ENCODE measurements at places on chromosomes 12 and 14.

DNA sequence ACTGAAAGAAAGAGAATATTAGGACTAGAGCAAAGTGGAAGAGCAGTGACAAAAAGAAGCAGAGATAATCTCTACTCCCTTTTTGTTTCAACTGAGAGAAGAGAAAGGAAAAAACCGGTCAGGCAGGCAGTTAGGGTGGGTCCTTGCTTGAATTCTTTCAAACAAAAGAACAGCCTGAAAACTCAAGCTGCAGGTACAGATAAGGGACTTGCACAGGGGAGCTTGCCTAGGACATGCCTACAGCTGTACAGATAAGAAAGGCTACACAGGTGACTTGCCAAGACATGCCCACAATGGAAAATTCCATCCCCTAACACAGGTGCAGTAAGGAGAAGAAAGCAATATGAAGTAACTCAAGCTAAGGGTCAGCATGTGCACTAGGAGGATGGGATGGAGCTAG, 532.2 kb upstream of the MIS18BP1 start:
- no peak for DNase-seq

DNA sequence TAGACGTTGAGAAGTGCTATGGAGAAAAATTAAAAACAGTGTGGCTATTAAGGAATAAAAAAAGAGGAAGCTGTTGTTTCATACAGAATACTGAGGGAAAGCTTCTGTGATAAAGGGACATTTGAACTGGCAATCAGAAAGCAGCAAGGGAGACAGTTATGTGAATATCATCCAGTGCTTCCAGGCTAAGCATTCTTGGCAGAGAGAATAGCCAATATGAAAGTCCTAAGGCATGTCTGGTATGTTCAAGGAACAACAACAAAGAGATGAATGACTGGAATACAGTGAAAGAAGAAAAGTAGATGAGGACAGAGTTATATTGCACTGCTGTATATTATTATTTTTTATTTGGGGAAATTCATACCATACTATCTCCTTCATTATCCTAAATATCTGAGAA, 23.9 kb downstream of the SCAF11 start:
- DNase-seq, result no peak

GRCh38 chr12:43540470-43540869, 11.5 kb downstream of the ADAMTS20 start:
- DNase-seq, result no peak

DNA sequence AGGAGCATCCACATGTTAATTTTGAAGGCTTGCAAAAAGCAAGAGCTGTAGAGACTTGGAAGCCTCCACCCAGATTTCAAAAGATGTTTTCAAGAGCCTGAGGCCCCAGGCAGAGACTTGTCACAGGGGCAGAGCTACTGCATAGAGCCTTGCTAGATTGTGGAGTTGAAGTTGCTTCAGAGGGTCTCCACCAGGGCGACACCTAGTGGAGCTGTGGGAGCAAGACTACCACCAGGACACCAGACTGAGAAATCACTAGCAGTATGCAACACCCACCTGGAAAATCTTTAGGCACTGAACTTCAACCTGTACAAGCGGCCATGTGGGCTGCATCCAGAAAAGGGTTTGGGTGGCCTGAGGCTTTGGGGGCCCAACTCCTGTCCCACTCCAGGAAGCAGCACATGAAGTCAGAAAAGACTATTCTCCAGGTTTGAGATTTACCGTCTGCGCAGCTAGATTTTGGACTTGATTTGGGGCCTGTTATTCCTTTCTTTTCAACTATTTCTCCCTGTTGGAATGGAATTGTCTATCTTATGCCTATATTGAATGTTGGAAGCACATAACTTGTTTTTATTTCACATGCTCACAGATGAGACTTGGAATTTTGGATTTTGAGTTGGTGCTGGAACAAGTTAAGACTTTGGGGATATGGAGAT, 508.6 kb downstream of the FLRT2 start:
- no peak for DNase-seq

GRCh38 chr14:79473651-79474050, 737.7 kb downstream of the DIO2 start:
- DNase-seq, result no peak

DNA sequence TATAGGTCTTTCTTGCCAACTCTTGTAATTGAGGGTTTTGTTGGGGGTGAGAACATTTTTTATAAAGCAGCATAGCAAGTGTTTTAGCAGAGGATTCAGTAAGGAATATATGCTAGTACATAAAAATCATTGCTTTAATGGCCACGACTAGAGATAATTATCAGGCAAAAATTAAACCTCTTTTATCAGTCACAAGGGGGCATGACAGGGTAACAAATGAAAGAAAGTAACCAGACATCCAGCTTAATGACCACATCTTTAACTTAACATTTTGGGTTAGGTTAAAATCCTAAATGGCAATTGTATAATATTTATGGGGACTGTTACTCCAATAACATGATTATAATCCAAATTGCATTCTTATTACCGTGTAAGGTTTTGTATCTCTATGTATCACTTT, 119.6 kb downstream of the LRRIQ1 start:
- no peak for DNase-seq

GRCh38 chr12:88241862-88242570, 99.9 kb downstream of the TMTC3 start:
- no peak for DNase-seq

DNA sequence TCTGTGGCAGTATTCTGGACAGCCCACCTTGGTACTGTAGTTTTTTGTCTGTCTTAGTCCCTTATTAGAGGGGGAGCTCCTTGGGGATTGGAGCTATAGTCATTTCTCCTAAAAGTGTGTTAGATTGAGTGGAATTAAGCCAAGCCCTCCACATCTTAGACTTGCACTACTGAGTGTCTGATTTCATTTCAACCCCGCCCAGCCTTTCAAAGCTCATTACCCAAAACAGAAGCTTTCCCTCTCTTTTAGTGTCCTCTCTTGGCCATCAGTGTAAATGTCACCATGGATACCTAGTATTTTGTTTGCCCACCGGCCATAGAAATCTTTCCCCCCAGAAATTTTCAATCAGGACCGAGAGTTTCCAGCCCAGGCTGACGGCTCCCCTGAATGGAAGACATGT, 74.5 kb downstream of the LRRC74A start:
- no peak for DNase-seq

GRCh38 chr12:62750941-62751809, 183.8 kb downstream of the PPM1H start:
- no peak for DNase-seq

DNA sequence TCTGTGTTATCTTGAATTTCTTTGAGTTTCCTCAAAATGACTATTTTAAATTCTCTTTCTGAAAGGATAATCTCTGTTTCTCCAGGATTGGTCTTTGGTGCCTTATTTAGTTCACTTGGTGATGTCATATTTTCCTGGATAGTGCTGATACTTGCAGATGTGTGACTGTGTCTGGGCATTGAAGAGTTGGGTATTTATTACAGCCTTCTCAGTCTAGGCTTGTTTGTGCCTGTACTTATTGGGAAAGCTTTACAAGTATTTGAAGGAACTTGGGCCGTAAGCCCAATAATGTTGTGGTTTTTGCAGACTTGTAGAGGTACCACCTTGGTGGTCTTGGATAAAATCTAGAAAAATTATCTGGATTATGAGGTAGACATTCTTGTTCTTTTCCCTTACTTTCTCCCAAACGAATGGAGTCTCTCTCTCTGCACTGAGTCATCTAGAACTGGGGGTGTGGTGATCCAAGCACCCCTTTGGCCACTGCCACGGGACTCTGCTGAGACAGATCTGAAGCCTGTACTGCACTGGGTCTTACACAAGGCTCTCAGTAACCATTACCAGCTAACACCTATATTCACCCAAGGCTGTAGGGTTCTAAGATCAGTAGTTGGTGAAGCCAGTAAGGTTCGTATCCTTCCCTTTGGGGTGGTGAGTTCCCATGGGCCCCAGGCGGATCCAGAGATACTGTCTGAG, 703.7 kb upstream of the MGAT4C start:
- DNase-seq, result no peak

- DNase-seq, result no peak
These were observed 126.2 kb downstream of the FOXN3 start for GRCh38 chr14:89290813-89291212.

DNA sequence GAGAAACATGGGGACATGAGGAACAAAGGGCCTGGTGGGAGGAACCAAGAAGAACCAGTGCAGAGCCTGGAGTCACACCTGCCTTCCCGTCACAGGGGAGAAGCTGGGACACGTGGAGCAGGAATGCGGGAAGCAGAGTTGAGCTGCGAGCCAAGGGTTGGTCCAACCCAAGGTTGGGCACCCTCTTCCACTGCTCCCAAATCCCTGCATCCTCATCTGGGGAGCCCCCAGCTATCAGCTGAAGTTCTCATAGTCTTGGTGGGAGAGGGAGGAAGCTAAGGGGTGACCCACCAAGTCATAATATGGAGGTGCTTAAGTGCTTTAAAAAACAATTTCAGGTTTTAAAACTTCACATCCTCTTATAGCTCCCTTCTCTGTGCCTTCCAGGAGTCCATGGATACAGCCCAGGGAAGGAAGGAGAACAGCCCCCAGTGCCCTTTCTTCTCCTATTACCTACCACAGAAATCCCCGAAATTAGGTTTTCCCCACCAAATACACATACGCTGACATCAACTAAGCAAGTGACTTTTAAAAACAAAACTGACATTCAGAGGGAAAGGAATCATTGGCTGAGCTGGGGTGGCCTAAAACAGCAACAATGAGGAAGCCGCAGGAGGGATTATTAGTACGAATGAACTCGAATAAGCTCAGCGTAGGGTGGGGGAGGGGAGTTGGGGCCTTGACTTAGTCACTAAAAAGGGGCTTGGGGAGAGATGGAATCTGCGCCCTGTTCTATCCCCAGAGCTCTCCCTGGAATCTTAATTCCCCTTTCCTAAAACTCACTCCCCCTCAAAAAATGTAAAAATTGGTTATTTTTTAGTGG, 4.5 kb downstream of the MYL6 start:
- DNase-seq, result no peak

DNA sequence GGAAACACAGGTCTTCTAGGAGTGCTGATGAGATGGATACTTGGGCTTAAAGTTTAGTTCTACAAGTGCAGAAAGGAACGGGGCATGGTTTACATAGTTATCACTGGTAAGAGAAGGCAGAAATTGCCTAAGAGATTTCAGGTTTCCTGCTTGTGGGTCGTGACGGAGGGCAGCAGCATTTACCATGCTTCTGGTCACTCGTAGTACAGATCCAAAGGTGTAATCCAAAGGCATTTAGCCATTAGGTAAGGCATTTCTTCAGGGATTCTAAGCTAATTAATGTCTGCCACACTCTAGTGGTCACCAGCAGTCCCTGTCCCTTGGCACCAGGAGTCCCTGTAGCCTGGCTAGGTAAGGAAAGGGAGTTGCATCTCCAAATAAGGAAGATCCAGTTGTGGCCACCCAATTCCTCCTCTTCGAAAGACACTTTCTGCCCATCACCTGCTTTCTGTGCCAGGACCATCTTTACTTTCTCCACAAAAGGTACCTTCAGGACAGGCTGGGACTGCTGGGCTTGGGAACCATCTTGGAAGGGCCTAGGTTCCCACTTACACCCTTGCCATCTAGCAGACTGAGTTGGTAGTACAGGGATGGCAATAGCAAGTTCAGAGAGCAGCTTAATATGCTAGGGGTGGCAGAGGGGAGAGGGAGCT, 1.5 kb downstream of the GSTZ1 start:
- DNase-seq, result no peak

DNA sequence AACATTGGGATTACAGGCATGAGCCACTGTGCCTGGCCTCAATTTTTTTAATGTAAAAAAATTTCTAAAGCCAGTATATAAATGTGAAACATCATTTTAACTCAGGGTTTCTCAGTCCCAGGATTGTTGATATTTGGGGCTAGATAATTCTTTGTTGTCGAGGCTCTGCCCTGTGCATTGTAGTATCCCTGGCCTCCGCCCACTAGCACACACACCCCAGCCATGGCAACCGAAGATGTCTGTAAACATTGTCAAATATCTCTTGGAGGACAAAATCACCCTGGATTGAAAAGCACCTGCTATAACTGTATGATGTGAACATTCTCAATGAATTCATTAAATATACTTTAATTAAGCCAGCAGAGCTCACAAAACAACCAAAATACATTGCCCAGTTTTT, 8.4 kb upstream of the CIT start:
- no peak for DNase-seq

- no peak for DNase-seq
These were observed 20.5 kb downstream of the SLC38A2 start for GRCh38 chr12:46351886-46352650.

DNA sequence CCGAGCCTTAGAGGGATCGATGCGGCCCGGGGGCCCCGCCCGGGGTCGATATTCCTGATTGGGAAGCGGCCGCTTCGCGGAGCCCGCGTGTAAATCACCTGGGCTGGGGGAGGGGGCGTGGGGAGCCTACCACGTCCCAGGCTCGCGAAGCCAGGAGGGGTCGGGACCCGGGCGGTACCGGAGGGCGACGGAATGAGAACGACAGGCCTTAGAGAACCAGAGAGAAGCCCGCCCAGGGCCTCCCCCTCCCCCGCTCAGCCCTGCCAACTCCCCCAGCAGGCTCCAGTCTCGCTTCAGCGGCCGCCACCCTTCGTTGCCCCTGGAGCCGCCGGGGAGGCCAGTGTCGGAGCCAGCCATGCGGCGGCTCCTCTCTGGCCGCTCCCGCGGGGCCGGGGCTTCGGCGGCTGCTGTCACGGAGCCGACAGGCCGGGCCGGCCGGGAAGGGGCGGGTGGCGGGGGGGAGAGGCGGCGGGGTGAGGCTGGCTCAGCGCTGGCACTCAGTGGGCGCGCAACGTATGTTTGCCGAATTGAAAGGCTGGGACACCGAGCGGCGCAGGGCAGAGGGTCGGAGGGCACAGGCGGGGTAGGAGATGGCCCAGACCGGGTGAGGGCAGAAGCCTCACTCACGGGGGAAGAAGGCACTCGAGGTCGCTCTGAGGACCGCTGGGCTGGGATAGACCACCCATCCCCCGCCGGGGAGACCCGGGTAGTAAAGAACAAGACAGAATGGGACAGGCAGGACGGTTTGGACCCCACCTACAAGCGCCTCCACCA, 1.4 kb upstream of the DNAJC22 start:
- no peak for DNase-seq

DNA sequence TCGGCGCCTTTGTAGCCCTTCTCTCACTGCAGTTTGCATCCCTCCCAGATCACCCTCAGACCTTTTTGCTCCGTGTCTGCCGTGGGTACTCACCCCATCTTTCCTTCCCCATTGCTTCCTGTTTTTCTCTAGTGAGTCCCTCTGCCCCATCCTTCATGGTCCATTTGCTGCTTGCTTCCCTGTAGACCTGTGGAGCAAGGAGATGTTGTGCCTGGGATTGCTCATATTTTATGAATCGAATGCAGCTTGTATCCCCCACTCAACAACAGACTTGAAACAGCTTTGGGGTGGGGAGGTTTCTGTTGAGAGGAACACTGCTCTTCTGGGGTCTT, 661 bp downstream of the DENR start:
- no peak for DNase-seq

GRCh38 chr14:74407801-74408154, 18.2 kb downstream of the SYNDIG1L start:
- DNase-seq, result no peak

- DNase-seq, result no peak
These were observed 12.7 kb upstream of the SERPINA1 start for GRCh38 chr14:94401083-94401482.

DNA sequence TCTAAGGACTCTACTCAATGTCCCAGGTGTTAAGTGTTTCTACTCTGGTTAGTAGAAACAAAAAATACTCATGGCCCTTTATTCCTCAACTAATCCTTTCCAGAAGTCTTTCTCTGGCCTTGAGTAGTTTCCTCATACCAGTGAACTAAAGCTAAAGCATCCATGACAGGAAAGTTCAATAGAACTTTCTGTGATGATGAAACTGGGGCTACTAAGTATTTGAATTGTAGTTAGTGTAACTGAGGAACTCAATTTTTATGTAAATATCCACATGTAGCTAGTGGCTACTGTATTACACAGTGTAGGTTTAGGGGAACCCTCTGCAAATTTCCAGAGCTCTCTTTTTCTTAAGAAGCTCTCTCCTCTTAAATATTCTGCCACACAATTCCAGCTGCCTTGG, 63.7 kb downstream of the R3HDM2 start:
- no peak for DNase-seq

All from stimulated activated CD8-positive, alpha-beta memory T cell treated with anti-CD3 and anti-CD28 coated beads, Interleukin-4, amount 100 ng/mL, for 4 hours (primary cell).